ENCODE measurements at places on chromosomes 2 and 18.

DNA sequence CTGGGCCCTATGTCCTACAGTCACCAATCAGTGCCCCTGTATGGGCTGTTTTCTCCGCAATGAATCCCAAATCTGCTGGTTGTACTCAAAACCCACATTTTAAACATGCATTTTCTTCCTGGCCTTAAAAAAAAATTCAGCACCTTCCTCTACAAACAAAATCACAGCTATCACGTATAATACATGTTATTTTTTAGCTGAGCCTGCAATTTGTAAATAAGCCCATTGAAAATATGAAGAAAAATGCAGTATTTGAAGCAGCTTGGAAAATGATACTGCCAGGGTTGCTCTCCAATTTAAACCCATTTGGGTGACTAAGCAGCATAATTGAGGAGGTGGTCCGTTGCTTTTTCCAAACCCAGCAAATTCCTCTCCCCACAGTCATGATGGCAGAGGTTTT lies 33.0 kb upstream of the GYPC start:
- no peak for DNase-seq

DNA sequence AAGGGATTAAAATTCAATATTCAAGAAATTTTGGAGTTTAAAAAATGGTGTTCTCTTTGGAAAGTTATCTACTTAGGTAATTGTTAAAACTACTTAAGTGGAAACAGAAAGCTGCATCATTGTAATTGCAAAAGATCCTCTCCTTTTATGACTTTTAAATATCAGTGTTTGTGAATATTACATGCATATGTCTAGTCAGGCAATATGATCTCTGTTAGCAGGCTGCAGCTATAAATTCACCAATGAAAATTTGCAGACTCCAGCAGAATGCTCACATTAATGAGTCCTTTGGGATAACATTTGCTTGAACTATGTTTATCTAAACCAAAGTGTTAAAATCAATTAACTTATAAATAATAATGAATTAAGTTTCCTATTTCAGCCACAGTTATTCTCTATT lies 59.2 kb upstream of the CSRNP3 start:
- DNase-seq: no peak

- DNase-seq: no peak
Measured at GRCh38 chr2:16852651-16853050, 187.0 kb upstream of the CYRIA start.

DNA sequence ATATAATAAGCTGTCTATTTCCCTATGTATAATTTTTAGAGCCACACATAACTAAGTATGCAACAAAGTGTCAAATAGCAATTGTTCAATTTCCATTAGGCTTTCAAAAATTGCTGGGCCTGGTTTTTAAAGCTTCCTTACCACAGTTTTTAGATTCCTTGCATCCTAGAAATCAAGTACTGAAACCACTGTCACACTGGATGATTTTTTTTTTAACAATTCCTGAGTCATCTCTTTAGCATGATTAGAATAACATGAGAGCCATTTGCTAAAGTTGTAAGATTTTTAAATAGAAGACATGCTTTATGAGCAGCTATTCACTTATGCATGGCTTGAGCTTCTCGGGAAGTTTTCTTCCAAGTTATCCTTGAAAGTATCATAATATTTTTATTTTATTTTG lies 319.5 kb upstream of the NXPH2 start:
- DNase-seq: no peak

DNA sequence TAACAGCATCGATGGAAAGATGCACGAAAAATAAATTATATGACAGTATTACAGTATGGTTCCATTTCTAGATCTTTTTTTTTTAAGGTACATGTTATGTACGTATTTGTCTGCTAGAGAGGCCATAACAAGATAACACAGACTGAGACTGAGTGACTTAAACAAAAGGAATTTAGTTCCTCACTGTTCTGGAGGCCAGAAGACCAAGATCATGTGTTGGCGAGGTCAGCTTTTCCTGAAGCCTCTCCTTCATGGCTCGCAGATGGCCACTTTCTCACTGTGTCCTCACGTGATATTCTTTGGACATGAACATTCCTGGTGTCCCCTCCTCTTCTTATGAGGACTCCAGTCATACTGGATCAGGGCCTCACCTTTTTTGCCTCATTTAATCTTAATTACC lies 177.4 kb downstream of the CAPN13 start:
- no peak for DNase-seq

DNA sequence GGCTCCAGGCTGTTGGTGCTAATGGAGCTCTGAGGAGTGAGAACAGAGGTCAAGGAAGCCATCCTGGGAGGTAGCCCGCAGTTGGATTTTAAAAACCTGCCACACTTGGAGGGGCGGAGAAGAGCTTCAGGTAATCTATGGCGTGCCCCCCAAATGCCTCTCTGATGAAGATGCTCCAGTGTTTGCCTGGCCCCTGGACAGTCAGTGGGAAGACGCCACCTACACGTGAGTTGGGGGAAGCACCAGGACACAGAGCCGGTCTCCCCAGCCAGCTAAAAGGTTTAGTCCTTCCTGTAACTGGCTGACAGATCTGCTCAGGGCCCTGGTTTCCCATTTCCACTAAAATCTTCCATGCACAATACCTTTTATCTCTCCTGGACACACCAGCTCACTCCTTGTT lies 225.0 kb downstream of the TTC32 start:
- no peak for DNase-seq

GRCh38 chr2:8285081-8285480 lies 396.8 kb upstream of the ID2 start:
- DNase-seq: no peak

DNA sequence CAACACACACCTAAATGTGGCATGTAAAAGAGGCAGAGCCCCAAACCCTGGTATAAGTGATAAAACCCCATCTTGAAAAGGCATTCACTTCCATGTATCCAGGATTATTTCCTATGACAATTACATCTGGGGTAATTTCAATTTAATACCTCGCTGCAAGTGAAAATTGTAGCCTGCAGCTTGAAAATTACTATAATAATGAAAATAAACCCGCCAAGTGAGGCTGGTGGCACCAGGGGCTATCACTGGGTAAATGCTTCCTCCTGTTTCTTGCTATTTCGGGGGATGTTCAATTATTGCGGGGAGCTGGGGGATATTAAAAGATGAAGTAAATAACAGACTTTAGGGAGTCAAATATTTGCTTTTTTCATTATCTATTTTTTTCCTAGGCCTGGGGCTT lies 159.5 kb upstream of the CAPN13 start:
- DNase-seq: no peak

DNA sequence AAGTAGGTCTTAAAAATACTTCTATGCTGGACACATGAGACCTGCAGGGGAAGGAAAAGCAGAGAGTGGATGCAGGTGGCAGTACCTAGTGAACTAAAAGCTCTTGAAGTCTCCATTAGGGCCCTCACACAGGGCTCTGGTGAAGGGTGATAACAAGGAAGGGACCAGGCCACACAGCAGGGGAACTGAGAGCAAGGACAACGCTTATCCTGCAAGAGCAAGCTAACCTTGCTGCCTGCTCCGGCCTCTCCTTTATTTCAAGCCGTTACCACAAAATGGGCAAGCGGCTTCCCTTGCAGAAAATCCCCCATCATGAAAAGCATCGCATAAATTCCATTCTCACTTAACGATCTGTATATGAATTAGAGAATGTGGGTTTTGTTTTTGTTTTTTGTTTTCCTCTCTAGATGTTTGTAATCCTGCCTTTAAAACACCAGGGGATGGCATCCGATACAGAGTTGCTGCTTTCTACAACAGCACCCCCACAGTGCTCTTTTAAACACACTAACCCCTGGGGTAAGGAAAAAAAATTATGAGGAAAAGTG lies 64.5 kb downstream of the CACNB4 start:
- no peak for DNase-seq

- DNase-seq: no peak
Measured at GRCh38 chr2:35339211-35339610, 1016.4 kb upstream of the CRIM1 start.

DNA sequence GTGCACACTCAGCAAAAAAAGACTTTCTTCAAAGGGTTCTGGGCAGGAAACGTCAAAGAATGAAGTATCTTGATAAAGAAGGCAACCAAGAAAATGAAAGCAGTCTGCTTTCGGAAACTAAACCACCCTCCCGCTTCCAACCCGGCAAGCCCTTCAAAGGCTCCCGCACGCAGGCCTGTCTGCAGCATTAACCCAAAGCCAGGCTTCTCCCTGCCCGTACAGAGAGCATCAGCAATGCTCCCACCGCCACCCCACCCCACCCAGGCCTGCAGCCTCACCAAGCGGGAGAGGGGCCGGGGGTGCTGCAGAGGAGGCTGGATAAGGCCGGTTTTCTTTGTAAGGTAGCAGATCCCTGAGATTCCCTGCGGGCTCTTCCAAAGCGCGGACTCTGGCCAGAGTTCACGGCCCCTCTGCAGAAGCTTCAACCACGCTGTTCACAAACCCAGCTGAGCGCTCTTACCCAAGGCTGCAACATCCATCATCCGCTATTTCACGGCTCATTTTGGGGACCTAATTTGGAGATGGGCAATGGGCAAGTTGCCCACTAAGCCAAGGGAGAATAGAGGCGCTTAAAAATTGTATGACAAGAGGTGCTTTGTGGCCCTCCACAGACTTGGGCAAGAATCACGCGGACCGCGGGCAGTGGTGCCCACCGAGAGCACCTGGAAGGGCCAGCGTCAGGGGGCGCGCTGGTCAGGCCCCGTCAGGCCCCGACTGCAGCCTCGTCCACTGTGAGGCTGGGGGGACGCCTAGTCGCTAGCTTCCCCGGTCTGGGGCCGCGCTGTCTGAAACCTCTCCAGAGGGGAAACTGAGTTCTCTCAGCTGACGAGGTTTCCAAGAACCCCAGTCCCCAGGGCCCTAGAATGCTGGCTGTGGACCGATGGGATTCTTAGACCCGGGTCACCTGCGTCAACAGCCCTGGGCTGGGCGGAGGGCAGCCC lies 225.4 kb upstream of the ID2 start:
- DNase-seq: peak; percentile 67

DNA sequence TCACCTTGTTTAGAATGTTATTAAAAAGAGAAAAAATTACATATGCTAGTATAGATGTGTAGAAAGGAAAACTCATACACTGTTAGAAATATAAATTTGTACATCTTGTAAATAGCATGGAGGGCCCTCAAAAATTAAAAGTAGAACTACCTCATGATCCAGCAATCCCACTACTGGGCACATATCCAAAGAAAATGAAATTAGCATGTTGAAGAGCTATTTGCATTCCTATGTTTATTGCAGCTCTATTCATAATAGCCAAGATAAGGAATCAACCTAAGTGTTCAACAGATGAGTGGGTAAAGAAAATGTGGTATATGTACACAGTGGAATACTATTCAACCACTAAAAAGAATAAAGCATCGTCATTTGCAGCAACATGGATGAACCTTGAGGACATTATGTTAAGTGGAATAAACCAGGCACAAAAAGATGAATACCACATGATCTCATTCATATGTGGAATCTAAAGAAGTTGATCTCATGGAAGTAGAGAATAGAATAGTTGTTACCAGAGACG lies 251.5 kb upstream of the THUMPD2 start:
- no peak for DNase-seq

DNA sequence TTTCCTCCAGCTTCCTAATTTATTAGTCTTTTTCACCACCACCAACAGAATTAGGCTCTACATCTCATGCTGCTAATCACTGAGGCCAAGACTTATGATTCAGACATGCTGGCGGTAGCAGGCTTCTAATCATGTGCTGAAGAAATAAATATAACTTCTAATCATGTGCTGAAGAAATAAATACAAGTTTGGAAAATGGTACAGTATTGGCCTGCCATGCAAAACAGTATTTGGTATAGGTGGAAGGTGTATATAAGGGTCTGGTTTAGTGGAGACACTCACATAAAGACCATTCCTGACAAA lies 240.7 kb downstream of the TGIF1 start:
- no peak for DNase-seq

DNA sequence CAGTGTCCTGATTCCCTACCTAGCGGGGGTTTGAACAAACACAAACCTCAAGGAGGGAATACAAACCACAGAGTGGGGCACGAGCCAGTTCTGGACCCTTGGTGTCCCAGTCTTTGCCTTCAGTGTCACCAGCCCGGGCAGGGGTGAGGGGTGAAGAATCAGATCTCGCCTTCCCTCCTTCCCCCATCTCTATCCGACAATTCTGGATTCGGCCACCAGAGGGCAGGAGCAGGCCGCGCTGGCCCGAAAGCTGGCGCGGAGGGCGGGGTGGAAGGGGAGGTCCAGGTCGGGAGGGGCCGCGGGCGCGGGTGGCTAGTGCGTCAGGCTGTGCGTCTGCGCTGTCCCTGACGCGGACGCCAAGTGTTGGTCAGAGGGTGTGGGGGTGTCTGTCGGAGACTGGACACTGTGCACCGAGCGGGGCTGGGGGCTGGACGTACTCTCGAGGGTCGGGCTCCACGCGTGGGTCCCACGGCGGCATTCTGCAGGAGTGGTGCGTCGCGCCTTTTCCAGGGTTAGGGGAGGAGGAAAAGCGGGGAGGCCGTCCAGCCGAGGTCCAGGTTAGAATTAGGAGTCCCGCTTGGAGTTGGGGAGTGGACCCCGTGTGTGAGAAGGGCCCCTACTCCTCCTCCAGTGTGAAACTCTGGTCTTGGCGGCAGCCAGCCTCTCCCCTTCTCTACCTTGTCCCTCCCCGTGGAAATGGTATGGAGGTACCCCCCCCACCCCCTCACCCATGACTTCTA lies 2.9 kb upstream of the CRYBA2 start:
- peak; percentile 55 for DNase-seq

DNA sequence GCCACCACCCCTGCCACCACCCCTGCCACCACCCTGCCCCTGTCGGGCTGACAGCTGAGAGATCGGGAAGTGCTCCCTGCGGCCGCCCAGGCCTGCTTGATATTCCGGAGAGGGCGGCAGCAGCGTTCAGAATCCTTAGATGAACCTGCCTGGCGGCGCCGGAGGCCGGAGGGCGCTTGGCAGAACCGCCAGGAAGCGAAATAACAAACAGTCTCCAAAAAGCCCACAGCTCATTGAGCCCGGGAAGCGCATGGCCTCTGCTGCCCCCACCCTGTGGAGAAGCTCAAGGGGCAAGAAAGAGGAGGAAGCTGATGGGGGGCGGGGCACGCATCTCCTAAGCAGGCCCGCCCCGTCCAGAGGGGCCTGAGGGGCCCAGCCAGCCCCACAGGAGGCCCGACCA lies 92.2 kb upstream of the MBOAT2 start:
- no peak for DNase-seq

- DNase-seq: no peak
Measured at GRCh38 chr2:24559473-24560113, 68.5 kb downstream of the NCOA1 start.

DNA sequence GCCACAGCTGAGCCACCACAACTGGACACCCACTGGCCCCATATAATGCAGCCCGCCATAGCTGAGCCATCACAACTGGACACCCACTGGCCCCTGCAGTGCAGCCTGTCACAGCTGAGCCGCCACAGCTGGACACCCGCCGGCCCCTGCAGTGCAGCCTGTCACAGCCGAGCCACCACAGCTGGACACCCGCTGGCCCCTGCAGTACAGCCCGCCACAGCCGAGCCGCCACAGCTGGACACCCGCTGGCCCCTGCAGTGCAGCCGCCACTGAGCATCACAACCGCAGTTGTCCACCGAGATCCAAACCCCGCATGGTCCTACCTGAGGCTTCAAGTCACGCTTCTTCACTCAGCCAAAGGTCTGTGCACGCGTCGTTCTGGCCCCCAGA lies 134.2 kb downstream of the PXDN start:
- no peak for DNase-seq

All from CD4-positive, alpha-beta T cell treated with Interleukin-6 at 100 ng/mL for 8 hours (primary cell).